ENCODE measurements at places on chromosomes 1 and 21.

DNA sequence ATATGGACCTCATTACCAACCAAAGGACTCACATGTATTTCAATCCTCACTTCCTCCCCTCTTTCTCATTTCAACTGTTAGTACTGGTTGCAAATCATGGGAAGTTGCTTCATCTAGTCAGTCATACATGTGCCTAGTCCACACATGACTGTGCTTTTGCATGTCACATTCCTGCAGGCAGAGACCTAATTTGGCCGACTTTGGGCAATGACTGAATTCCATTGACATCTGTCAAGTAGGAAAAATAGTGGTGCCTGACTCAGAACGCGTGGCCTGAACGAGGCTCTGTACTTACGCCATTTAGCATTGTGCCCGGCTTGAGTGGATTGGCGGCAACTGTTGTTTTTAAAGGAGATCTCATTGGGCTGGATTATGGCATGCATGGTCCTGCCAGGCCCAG is 18.0 kb downstream of the PTPRU start:
- DNase-seq: no peak

DNA sequence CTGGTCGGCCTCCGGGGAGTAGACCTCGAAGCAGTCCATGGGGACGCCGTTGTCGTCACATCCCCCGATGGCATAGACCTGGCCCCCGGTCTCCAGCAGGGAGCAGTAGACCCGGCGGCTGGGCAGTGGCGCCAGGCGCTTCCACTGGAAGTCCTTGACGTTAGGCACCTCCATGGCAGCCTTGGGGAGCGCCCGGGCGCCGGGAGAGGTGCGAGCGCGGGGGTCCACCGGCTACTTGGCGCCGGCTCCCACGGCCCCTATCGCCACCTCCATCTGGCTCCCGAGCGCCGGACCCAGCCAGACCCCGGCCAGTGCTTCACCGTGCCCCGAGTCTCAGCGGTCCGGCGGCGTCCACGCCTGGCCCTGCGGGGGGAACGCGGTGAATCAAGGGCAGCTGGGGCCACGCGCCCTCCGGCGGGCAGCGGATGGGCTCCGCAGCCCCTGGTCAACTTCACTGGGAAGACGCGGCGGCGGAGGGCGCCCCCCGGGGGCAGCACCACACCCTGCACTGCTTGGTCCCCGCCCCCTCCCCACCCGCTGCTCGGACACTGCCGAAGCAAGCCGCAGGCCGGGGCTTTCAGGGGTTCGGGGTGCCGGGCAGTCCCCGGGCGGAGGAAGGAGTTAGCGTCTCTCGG is 13.2 kb downstream of the KLHDC8A start:
- DNase-seq: no peak

GRCh38 chr1:2233468-2233867 is 5.3 kb downstream of the SKI start:
- DNase-seq: no peak

- DNase-seq: no peak
Observed at GRCh38 chr1:37931102-37931360, 15.8 kb downstream of the INPP5B start.

DNA sequence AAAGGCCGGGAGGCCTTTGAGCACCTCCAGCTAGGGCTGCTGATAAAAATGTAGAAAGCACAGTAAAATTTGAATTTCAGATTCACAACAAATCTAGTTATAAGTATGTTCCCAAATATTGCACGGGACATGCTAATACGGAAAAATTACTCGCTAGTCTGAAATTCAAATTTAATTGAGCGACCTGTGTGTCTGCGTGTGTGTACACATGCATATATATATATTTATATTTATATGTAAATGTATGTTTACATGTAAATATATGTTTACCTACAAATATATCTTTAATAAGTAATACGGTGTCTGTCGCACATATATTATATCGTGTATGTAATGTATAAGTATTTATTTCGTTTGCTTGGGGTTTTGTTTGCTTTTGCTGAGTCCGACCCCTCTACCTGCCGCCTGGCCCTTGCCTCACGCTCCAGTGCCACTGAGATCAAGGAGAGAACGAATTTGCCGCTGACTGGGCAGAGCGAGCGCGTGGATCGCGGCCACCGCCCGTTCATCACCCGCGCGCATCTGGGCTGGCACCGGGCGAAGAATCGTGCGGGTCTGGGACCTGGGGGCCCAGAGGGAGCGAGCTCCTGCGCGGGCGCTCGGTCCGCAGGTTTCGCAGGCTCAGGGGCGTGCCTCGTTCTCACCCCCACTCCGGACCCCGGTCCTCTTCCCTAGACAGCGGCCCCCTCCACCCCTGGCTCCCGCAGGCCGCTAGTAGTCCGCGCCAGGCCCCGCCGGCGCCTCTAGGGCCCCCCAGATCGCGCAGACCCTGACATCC is 534 bp upstream of the WRAP73 start:
- no peak for DNase-seq

- DNase-seq: no peak
Observed at GRCh38 chr1:56803561-56804156, 15.5 kb downstream of the FYB2 start.

GRCh38 chr1:185156288-185156853 is 382 bp downstream of the TRMT1L start:
- no peak for DNase-seq

GRCh38 chr1:223609977-223610376 is 55.5 kb downstream of the CAPN8 start:
- DNase-seq: no peak

- DNase-seq: no peak
Observed at GRCh38 chr21:27633631-27634030, 666.7 kb upstream of the ADAMTS5 start.

Data from GM06990 (cell line).